ENCODE measurements at places on chromosomes 6 and 20.

DNA sequence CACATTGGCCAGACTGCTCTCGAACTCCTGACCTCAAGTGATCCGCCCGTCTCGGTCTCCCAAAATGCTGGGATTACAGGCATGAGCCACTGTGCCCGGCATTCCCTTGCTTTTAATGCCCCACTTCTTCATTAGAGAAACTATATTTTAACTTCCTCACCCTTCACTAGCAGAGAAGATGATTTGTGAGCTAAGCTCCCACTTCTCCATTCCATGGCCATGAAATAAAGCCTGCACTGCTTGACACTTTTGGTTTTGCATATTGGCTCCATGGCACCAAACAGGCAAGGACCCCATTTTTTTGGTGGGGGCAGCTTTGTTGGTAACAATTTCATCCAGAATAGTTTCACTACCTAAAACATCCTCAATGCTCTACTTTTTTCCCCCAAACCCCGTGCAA lies 145.3 kb downstream of the TFAP2B start:
- DNase-seq, result no peak

DNA sequence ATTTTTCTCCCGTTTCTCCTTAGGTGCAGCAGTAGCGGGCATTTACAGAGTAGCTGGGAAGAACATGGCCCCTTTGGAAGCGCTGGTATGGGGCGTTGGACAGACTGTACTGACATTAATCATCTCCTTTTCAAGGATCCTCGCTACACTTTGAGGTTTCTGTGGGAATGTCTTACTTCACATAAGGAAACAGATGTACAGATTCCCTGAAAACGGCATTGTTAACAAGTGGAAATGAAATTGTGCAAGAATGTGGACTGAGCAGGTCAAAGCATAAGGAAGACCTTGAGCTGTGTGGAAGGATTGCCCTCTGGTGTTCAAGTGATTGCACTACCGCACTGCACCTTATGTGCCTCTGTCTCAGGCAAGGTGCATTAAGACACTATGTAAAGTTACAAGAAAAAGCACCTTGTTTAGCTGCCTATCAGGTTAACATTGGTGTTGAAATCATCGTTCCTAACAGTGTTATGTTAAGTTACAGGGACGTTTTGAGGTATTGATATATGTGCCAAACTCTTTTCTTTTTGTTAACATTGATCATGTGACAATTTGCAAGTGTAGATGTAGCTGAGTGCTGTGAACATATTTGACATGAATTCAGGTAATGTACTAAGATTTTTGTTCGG lies 38.0 kb downstream of the TMEM170B start:
- peak; percentile 84 for DNase-seq

DNA sequence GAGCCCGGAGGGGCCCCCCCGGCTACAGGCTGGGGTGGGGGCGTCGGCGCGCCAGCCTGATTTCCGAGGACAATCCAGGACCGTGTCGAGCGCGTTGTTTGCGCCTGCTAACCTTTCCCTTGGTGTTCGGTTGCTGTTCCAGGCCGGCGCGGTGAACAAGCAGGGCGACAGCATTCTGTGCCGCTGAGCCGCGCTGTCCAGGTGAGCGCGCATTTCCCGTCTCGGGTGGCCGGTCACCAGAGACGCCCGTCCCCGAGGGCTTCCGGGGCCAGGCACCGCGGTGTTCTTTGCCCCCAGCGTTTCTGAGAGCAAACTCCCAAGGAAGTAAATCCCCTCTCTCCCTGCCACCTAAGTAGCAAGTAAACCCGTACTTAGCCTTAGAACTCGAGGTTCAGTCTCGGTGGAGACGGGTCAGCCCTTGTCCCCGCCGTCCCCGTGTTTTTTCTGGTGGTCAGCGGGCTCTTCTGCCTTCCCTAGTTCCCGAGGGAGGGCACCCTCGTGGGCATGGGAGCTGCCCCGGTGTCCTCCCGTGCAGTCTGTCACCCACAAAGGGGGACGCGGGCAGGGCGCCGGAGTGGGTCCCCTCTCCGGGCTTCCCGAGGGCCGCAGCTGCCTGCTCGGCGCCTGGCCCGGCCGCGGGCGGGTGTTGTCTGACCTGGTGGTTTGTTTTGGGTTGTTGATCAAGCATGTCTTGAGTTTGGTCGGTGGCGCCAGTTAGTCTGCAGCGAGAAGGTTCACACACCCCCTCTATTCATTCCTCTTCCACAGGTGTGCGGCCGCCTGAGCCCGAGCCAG lies 1.5 kb downstream of the ID4 start:
- DNase-seq, result no peak

DNA sequence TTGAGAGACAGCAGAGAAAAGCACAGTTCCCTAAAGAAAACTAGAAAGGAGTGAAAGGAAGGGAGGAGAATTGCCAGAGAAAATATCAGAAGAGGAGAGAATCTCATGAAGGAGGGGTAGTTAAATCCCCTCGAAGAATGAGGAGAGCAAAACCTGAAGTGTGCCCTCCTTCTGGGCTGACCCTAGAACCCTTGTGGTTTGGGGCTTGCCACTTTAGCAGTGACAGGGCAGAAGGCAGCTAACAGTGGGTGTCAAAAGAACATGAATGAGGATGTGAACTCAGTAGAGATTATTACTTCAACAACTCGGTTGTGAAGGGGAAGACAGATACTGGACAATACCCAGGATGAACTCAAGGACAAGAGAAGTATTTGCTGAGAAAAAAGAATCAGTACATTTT lies 73.6 kb downstream of the RALGAPA2 start:
- DNase-seq, result no peak

DNA sequence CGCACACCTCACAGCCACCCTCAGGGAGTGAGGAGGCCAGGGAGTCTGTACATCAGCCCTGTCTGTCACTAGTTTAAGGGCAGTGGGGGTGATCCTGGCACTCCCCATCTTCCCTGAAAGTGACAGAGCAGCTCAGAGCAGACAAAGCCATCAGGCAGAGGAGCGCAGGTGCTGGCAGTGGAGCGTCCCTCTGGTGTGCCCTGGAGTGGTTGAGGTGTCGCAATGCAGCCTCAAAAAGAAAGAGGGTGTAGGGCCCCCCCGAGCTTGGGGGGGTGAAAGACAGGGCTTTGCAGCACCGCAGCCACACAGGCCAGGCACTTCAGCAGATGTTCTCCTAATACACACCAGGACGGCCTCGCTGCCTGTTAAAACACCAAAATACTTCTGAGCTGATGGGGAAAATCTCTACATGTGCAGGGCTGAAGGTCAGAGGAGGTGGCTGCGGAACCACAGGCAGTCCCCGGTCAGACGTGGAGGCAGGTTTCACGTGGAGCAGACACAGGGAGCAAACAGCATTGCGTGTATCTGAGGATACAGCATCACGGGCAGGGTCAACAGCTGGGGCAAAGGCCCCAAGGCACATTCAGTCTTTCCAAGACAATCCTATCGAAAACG lies 69.5 kb downstream of the PREX1 start:
- DNase-seq, result no peak

GRCh38 chr20:10761232-10761631 lies 87.4 kb upstream of the JAG1 start:
- DNase-seq, result peak; percentile 93

DNA sequence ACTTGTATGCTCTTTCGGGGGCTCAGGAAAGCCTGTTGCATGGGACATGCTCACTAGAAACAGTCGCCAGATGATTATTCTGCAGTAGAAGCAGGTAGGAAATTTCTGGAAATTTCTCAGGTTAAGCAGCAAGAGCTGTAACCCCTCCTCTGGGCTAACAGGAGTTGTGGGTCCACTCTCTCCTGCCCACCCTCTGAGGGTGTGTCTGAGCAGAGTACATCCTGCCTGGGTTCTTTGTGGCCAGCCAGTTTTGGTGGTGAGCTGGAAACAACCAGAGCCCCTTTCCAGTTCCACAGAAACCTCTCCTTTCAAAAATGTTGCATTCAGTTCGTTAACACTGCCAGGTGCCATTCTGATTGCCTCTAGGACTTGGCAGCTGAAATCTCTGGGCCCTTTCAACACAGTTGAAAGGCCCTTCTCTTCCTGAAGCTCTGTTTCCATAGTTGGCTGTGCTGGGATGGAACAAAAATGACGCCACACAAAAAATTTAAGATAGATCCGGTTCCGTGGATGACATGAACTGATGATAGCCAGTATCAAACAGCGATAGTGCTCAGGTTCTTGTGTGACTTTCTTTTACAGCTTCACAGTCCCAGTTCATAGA lies 38.5 kb downstream of the PLCG1 start:
- no peak for DNase-seq

DNA sequence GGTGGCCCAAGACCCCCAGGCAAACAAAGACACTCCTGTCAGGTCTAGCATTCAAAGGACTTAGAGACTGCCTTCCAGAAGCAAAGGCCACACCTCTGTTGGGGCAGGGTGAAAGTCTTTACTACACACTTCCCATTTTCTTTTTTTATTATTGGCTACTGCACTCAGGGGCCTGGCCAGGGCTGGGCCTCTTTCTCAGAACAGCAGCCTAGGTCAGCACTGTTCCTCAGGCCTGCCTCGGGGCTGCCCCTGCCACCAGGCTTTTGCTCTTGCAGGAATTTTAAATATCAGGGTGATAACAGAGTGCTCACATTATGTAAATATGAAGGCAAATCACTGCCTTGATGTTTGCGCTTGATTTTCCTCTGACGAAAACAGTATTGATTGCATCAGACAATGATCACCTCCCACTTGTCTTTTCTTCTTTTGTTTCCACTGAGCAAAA lies 18.5 kb downstream of the GSTA4 start:
- DNase-seq, result no peak

- no peak for DNase-seq
Observed at GRCh38 chr6:82038631-82039030, 208.9 kb downstream of the IBTK start.

DNA sequence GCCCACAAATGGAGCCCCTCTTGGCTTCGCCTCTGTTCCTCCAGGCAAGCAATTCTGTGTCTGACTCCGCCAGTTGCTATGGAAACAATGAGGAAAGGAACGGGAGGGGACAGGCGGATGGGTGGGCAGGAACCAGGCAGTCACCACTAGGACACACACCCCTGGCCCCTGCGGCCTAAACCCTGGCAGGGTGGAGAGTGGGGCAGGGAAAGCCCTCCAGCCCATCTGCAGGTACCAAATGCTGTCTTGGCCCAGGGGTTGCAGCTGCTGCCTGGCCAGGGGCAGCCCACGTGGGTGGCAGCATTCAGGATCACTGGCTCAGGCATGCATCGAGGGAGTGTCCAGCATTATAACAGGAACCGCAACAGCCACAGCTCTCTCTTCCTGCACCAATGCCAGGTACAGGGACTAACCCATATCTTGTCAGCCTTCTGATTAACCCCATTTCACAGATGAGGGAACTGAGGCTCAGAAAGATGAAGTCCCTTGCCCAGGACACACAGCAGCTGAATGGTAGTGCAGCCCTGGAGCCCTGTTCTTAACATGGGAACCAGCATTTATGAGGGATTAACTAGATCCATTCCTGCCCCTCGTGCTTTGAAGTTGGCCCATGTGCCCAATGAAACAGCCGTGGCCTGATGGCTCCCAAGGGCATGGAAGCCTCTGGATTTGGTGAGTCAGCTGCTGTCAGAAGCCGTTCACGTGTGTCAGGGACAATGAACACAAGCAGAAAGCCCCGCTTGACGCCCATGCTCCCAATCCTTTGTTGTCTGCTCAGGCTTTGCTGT lies 66.3 kb downstream of the NOL4L start:
- no peak for DNase-seq

- DNase-seq, result peak; percentile 88
Observed at GRCh38 chr6:138963531-138963930, 24.5 kb downstream of the REPS1 start.

- no peak for DNase-seq
Observed at GRCh38 chr20:1345030-1345755, 16.3 kb upstream of the SDCBP2 start.

GRCh38 chr20:59361411-59361810 lies 61.0 kb downstream of the EDN3 start:
- DNase-seq, result no peak

DNA sequence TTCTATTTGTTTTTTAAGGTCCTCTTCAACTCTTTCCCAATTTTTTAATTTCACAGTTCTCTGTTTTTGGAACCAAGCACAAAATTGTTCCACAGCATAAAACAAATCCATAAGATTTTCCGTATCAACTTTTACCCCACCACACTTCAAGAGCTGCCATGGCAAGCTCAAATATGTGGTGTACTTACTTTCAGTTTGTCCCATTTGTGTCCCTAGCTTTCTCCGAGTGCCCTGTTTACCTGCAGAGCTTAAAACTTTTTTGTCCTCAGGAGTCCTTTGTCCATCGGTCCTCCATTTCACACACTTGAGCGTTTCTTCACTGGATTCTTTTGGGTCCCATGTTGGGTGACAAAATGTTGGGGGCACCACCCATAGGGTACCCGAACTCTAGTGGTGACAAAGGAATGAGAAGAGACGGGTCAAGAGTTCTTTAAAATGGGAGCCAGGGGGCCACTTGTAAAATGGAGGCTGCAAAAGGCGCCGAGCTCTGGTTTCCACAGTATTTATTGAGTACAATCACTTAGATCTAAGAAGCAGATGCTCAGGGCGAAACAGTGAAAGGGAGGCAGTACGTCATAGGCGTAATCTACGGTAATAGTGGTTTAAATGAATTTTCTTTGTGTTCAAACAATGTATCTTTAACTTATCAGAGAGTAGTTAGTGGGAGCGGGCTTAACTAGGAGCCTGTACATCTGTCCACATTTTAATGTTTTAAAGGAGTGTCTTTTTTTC lies 39.8 kb upstream of the SERINC1 start:
- no peak for DNase-seq

- DNase-seq, result no peak
Observed at GRCh38 chr6:11833626-11834592, 55.3 kb upstream of the ADTRP start.

DNA sequence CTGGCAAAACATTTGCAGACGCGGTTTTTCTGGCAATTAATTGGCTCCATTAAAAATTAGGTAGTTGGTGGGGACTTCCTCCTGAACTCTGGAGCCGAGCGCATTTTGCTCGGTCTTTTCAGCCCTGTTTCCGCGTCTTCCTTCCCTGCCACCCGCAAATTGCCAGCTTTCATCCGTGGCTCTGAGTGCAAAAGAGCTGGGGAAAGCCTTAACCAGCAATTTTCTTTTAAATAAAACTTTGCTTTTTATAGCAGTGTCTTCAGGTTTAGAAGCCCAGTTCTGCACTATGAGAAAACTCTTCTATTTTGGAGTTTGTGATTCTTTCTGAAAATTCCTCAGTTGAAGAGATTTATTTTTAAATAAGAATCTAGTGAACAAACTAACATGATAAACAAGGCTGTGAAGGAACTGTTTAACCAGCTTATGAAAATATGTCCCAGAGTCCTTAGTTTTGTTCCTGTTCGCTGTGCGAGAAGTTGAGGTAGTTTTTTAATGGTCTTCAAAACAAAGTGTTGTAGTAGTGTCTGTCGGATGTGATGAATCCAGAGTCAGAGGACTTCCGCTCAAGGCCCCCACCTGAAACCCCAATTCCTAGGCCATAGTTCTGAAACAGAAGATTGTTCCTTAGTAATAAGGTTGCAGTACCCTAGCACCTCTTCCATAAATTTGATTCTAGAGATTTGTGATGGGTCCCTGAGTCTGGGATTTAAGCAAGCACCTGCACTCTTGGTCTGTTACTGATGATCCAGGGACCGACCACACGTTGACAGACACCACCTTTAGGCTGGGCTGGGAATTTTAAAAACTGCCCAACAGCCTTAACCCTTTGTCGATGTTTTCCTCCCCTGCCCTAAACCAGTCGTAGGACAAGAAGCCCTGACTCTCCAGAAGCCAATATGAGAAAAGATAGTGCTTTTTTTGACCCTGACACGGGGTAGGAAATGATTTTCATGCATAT lies 950 bp downstream of the KCTD20 start:
- DNase-seq, result peak; percentile 36

GRCh38 chr6:137309078-137309762 lies 90.0 kb upstream of the IFNGR1 start:
- peak; percentile 74 for DNase-seq

Data from endothelial cell of umbilical vein (primary cell).